Activated T-cell treated with anti-CD3 and anti-CD28 coated beads, Interleukin-2, amount 50 U/mL, for 48 hours (primary cell): ENCODE measurements at places on chromosomes 4 and X.

GRCh38 chr4:1053080-1053661 lies 41.7 kb downstream of the FGFRL1 start:
- DNase-seq, result peak; percentile 13

GRCh38 chrX:46589977-46590723 lies 16.6 kb downstream of the CHST7 start:
- DNase-seq, result no peak

DNA sequence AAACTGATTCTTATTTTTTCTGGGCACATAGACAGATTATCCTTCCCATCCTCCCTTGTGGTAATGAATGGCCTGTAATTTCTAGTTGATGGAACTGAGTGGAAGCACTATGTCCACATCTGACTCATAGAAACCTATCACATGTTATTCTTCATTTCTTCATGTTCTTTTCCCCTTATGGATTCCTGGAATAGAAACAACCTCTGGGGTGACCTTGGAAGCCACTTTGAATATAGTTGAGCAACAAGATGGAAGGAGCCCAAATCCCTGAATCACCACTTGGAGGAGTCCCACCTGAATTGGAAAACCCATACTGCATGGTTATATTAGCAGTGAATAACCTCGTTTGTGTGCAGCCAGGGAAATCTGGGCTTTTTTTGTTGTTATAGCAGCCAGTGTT lies 137.8 kb downstream of the MID1IP1 start:
- DNase-seq, result no peak

DNA sequence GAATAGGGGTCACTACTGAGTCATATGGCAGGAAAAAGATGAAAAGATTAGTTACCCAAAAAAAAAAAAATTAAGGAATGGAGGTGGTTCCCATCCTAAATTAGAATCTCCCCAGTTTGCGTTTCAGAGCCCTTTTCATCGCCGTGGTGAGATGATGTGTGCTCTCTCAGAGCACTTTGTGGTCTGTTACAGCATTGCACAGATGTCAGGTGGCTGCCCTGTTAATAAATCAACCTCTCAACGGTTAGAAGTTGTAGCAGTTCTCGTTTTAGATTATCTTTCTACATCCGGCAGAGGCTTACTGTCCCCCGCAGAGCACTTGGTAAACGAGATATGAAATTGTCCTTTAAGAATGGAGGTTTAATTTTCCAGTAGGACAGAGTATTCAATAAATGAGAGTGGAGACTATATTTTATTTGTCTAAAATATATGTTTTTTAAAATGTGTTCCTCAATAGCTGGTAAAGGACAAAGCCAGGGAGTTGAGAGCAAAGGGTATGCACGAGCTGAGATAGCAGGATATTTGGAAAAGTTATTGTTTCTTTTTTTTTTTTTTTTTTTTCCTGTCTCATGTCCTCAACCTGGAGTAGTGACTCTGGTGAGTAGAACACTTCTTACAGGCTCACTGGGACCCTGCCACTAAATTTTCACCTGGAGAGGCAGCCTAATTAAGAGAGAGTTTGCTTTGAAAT lies 26.9 kb downstream of the AFF1 start:
- no peak for DNase-seq

DNA sequence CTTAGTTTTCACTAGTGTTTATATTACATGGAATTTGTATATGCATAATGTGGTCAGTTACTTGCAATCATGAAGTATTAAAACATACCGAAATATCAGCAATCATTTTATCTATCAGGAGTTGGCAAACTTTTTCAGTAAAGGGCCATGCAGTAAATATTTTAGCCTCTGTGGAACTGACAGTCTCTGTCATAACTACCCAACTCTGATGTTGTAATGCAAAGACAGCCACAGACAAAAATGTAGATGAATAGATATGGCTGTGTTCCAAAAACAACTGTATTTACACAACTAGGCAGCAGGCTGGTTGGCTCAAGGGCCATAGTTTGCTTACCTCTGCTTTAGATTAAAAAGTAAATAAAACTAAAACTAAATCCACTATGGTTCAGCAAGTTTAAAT lies 200.2 kb downstream of the HS3ST1 start:
- no peak for DNase-seq

GRCh38 chr4:10670321-10670720 lies 14.2 kb downstream of the CLNK start:
- no peak for DNase-seq
